ENCODE measurements at places on chromosomes 11 and 22.
A peak's percentile ranks its signal among the peaks of the same experiment; 100 is the strongest.

DNA sequence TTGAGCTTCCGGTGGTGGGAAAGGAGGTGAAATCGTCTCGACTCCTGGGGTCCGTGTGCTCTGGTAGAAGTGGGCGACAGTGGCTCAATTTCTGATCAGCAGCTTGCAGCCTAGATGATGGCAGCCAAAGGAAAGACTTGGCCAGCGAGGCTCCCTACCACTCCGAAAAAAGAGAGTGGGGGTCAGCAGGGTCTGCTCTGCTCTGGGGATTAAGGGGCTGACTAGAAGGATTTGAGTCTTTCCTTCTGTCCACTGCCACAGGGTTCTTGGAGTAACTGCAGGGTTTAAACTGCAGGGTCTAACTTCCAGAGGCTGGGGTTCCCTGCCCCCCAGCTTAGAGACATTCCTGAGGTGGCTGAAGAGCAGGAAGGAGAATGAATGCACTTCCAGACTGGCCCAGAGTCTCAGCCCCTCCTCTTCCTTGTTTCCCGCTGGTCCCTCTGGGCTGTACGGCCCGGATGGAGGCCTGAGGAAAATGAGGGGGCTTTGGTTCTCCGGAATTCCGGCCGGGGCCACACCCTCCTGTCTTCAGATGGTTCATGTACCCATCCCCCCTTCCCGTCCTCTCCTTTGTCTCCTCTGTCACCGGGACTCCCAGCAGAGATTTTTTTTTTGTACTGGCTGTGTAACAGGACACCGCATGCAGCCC is 907 bp downstream of the SERPINH1 start:
- peak; percentile 63 for DNase-seq

GRCh38 chr11:44260081-44260480 is 49.9 kb downstream of the ALX4 start:
- no peak for DNase-seq

- no peak for DNase-seq
Measured at GRCh38 chr11:78973876-78974275, 399.2 kb upstream of the NARS2 start.

- no peak for DNase-seq
Measured at GRCh38 chr11:124807201-124807600, 7.0 kb upstream of the MSANTD2 start.

DNA sequence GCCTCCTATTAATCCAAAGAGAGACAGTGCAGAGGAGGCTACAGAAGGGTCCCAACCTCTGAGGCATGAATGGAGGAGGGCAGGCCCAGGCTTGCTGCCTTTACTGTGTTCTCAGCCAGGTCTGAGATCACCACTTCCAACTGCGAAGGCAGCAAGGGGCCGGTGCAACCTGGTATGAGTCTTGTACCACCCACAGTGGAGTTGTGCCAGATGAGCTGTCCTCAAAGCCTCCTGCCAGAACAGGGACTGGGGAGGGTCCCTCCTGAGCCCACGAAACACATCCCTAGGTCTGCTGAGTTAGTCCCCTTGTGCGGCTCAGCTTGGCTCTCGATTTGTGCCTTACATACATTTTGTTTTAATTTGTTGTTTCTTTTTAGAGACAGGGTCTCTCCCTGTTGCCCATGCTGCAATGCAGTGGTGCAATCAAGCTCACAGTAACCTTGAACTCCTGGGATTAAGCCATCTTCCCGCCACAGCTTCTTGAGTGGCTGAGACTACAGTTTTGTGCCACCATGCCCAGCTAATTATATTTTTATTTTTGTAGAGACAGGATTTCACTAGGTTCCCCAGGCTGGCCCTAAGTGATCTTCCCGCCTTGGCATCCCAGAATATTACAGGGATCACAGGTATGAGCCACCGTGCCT is 9.3 kb downstream of the MIF start:
- no peak for DNase-seq
